ENCODE measurements at places on chromosomes 3 and 15.

DNA sequence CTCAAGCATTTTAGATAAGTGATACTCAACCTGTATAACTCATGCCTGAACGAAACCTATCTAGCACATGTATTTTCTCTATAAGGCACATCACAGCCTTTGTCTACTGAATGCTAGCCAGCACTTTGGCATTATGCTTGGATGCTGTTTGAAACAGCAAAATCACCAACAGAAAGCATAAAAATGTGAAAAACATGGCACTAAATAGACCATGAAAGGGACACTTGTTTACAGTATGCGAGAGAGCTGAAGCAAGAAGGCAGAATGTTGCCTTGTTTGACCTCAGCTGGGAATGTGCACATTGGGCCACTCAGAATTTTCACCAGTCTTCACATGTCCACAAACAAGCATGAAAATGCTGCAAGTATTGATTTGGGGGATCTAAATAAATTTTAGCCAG, 59.5 kb downstream of the MINDY2 start:
- DNase-seq = no peak

DNA sequence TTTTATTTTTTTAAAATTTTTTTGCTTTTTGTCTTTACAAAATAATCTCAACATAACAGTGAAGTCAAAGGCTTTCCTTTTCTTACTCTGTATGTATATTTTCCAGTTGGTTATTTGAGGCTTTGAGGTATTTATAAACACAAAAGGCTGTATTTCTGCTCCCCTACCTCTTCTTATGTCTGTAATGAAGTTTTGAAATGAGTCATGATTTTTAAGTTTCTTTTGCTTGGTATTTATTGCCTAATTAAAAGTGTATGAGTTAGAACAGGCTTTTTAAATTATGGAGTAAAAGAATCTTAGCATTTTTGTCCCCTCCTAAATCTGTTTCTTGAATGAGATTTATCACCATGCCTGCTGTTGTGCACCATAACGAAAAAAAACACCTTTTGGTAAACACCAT, 66.0 kb downstream of the DCUN1D1 start:
- DNase-seq = no peak

DNA sequence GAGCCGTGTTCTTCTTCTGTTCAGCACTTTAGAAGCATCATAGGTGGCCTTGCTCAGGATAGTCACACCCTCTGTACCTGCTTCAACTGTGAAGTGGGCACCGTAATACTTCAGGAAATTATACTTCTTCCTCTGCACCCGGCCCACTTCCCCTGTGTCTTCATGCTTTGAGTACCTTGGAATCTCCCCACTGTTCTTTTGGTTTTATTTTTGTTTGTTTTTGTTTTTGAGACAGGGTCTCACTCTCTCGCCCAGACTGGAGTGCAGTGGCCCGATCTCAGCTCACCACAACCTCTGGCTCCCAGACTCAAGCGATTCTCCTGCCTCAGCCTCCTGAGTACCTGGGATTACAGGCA, 1.7 kb downstream of the P2RY14 start:
- no peak for DNase-seq

- DNase-seq = peak; percentile 11
Measured at GRCh38 chr3:58135712-58136543, 74.8 kb downstream of the DNASE1L3 start.

DNA sequence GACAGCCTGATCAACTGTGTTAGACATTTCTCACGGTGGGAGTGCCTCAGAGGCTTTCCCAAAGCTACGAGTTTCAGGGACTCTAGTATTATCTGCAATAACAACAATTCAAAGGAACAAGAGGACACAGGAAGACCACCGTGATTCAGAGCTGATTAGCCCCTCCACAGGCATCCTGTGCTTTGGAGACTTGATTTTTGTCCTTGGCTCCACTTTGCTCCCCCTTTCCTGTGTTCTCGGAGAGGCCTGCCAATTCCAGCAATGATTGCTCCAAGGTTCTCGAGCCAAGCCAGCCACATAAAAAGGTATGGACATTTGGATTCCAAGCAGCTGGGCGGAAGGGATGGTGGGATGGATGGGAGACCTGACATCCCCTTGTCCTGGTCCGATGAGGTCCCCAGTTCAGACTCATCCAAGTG, 14.3 kb downstream of the EHD4 start:
- no peak for DNase-seq

DNA sequence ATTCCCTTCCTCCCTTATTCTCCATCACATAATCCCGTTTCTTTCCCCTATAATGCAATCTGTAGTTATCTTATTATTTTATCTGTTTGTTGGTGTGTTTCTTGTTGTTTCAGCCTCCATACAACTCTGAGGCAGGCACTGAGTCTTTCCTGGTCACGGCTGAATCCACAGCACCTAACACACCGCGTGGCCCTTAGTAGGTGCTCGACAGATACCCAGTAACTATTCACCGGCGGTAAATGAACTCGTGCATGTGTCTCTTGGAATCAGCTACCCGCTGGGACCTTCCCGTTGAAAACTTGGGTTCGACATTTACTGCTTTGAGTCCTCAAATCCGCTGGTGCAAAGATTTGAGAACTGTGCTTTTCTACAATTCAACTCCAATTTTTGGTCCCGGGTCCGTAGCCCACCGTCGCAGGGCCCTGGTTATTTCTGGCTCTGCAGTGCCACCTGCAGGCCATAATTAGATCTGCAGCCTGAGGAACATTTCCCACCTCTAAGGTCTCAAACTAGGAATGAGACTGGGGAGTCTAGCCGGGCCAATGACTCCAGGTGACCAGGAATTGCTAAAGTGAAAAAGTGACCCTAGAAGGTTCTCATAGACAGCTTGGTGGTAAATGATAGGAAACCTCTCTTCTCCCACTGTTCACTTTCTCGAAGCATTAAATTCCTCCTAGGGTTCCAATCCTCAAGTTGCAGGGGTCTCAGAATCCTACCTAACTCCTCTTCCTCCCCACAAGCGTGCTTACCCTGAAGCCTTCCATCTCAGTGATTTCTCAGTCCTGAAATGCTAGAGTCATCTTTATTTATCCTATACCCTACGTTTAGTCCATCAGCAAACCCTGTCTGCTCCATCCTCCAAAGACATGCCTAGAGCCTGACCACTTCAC, 40.0 kb upstream of the TRH start:
- DNase-seq = peak; percentile 23

DNA sequence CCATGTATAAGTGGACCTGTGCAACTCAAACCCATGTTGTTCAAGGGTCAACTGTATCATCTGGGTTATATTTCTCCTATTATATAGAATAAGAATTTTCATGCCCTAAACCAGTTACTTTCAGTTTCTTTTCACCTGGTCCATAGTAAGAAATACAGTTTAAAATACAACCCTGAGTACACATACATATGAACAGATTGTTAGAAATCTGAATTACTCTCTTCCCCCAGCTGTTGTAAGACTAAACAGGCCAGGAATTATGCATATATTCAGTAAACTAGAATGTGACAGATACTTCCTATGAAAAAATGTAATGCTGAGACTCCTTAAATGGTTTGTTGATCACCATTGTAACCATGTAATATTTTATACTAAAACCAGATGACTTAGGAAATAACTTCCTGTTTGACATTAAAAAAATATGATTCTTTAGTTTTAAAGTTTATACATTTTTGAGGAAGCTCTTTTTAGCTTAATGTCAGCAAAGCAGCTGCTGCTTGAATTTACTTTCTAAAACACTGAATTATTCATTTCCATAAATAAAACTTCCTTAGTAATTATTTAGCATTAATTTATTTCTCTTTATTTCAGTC, 52.5 kb upstream of the ZCWPW2 start:
- DNase-seq = no peak

DNA sequence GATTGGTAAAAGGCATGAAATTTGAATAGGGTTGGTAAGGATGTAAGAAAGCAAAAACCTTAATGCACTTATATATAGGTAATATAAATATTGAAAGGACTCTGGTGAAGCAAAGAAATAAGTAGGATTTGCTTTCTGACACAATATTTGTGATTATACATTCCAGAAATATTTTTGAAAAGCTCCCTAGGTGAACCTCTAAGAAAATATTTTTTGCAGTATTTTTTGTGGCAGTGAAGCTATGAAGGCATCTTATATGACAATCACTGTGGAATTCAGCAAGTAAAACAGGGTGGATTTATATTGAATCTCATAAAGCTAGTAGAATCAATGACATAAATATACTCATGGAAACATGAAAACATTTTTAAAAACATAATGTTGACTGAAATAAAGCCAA, 119.6 kb upstream of the EPHA3 start:
- no peak for DNase-seq

- no peak for DNase-seq
Measured at GRCh38 chr15:60297047-60297446, 100.7 kb downstream of the ANXA2 start.

GRCh38 chr3:70075101-70075500, 75.6 kb downstream of the SAMMSON start:
- no peak for DNase-seq

GRCh38 chr15:90030376-90030775, 29.3 kb downstream of the ZNF710 start:
- no peak for DNase-seq

GRCh38 chr15:34019369-34019990, 19.5 kb downstream of the AVEN start:
- DNase-seq = no peak

GRCh38 chr15:57668016-57668415, 38.5 kb upstream of the POLR2M start:
- no peak for DNase-seq
